ENCODE measurements at places on chromosomes 4 and X. TPM values are rescaled to one million over a fixed set of nuclear protein-coding genes. Genes with fewer than 3 reads are reported as not detected.

CFI gene
- 11.4 TPM for total RNA-seq

DMD gene
- total RNA-seq: 1.7 TPM

MAGEB2 gene
- total RNA-seq: 0.15 TPM

GPR34 gene
- total RNA-seq: not detected

CT45A3 gene
- total RNA-seq: 205 TPM

TRIM61 gene
- total RNA-seq: not detected

XAGE2 gene
- total RNA-seq: not detected

MAPK10 gene
- total RNA-seq: 0.87 TPM

CXCL1 gene
- 32.4 TPM for total RNA-seq

Measured in A375 (cell line).